ENCODE measurements at places on chromosomes 12 and 14.

DNA sequence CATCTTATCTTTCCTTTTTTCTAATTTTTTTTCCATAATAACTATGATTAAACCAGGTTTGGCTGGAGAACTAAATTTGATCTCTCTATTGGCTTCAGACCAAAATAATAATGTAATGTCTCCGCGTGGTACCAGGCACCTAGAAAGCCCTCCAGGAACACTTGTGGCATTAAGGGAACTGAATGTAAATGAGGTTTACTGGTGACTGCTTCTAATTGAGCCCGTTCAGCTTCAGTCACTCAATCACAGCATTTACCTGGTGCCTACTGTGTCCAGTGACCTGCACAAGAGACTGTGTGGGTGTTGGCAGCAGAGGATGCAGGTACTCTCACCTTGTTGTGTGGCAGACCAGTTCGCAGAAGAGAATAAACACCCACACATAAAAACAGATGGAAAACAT, 302.5 kb downstream of the DPF3 start:
- DNase-seq = no peak

GRCh38 chr14:50836515-50836914, 5.6 kb upstream of the NIN start:
- DNase-seq = no peak

DNA sequence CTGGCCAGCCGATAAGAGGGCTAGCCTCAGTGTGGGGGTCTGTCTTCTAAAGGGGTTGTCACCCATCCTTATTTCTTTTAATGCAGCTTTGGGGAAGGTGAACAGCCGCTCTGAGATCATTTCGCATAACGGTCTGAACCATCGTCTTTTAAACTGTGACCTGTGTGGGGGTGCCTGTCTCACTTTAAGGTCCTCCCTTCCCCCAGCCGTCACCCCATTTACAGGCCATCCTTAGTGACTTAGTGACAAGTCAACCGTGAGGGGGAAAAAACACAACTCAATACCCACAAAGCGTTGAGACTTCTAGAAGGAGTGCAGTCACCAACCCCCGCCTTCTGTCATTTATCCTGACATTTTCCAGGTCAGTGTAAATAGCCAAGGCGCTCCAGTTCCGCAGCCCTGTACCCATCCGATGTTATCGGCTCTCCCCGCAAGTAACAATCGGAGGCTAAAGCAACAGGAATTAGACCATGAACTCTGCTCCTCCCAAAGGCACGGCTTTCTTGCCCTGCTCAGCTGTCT, 505 bp upstream of the DENND5B start:
- DNase-seq = no peak

- no peak for DNase-seq
Measured at GRCh38 chr12:22325218-22325617, 9.3 kb downstream of the ST8SIA1 start.

DNA sequence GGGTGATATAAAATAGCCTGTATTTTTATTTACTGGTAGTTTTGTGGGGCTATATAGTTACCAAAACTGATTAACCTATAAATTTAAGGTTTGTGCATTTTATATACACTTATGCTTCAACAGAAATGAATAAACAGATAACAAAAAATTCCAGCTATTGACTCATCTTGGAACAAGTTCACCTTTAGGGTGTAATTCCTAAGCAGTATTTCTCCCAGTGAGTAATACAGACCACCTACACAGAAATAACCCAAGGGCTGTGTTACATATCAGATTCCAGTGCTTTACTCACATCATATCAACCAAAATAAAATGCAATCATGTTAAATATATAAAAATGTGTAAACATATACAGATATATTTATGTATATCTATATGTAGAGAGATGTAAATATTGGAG, 345.6 kb downstream of the ADAMTS20 start:
- DNase-seq = no peak

DNA sequence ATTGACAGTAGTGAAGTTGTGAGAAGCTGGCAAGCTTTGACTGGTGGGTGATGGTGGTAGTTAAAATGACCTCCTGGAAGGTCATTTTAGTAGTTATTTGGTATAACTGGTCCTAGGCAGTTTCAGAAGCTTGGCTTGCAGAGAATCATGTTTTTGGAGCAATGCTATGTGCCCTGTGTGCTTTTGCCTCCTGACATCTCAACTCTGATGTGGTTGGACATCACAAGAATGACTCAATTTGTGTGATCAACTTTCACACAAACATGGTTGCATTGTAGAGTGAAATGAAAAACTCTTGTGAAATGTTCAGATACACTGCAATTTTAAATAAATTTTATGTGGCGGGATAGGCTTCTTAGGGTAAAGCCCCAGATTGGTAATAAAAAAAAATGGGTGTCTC, 8.3 kb upstream of the ABCD2 start:
- no peak for DNase-seq

DNA sequence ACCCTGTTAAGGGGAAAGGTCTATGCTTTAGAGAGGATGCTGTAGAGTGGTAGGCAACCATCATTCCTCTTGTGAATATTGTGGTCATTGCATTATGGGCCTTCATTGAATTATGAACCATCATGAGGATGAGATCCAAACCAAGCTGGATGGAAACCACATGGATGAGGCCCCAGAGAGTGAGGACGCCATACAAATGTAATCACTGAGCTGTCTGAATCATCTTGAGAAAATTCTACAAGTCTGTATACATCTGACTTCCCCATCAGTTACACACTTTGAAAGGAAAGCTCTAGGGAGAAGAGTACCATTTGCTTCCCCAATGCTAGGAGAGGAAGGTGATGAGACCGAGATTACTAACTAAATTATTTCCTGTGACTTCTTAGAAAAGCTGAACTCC, 172.9 kb downstream of the CACNA1C start:
- no peak for DNase-seq

DNA sequence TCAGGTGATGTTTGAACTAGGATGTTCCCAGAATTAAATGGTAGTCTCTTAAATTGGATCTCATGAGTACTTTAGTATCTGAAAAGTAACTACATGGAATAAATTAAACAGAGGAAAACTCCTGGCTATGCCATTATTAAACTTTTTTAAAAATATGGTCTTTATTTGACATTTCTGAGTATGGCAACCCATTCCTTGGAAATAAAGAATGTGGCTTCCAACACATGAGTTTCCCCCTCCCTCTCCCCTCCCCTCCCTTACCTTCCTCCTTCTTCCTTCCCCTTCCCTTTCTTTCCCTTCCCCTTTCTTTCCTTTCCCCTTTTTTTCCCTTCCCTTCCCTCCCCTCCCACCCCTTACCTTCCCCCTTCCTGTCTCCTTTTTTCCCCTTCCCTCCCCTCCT, 940.2 kb downstream of the DIO2 start:
- DNase-seq = no peak

Measured in central memory CD8-positive, alpha-beta T cell (primary cell).